Kidney (tissue), 22 donors: ENCODE measurements at places on chromosomes 11 and 22.

DNA sequence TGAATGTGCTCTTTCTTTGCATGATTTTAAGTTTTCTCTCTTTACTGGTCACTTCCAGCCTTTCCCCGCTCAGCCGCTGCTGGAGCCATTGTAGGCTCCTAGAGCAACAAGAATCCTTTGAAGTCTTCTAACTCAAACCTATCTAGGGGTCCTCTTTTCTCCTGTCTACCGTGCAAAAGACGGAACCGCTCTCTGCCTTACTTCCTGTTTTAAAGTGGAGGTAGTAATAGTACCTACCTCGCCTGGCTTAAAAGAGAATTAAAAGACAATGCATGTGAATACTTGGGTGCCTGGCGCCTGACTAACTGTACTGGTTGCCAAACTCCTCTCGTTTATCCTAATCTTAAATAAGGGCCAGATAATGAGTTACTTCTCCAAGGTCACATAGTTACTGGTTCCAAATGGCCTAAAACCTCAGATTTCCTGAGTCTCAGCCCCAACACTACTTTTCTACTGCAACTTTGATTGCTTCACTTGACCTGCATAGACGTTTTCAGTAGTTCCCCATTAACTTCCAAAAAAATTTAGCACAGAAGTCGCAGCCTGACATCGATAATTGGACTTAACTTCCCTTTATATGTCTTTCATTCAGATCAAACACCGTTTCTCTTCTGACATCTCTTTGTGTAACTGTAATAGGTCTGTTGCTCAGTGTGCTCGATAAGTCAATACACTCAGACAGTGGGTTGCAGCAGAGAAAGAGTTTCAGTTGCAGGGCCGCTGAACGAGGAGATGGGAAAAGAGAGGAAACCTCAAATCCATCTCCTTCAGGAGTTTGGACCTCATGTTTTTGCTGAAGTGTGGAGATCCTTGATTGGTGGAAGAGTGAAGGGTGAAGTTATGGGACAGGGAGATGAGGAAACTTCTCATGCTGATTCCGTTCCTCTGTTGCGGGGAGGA lies 891 bp downstream of the SAMM50 start:
- no peak for DNase-seq

GRCh38 chr11:66547662-66548009 lies 933 bp downstream of the ACTN3 start:
- DNase-seq = no peak

- peak; percentile 68 for DNase-seq
Observed at GRCh38 chr11:6397156-6397555, 6.9 kb downstream of the SMPD1 start.

DNA sequence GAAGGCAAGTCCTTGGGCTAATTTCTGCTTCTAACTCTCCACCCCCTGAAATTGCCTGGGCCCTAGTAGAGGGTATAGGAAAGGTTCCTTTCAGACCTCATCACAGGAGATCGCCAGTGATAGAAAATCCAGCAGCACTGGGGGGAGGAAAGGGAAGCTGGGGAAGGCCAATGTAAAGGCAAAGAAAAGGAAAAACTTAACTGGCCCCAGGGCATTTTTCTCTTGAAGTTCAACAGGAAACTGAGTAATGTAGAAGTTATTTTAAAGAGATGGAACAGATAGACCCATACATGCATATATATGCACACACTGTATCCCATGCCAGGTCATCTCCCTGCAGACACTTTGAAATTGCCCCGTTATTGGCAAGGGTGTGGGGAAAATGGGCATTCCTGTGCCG lies 134.0 kb downstream of the TRIM44 start:
- no peak for DNase-seq

- peak; percentile 80 for DNase-seq
Observed at GRCh38 chr11:63805844-63806415, 7.3 kb upstream of the SPINDOC start.

DNA sequence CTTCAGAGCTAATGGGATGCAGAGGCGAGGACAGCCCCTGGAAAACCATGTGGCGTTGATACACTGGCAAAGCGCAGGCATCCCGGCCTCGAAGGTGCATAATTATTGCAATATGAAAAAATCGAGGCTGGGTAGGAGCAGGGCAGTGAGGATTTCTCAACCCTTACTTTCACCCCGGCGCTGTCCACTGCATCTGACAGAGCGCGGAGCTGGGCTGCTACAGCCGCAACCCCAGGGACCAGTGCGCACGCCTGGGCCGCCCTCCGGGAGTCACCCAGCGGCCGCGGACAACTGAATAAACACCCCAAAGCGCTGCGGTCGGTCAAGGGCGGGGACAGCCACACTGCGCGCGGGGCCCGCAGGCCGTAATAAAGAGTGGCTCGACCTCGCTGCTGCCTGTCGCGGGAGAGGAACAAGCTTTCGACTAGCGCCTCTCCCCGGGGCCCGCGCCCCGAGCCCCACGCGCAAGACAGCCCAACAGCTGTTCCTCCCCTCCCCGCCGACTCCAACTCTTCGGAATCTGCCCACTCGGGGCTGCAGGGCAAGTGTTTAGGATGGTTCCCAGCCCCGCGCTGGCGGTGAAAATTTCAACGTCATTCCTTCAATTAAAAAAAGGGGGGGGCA lies 3.6 kb upstream of the WT1 start:
- peak; percentile 60 for DNase-seq

- no peak for DNase-seq
Observed at GRCh38 chr11:119192111-119192510, 6.8 kb downstream of the NHERF4 start.
